ENCODE measurements at places on chromosomes 2 and 18.

GRCh38 chr18:46388286-46388685, 268.7 kb downstream of the LOXHD1 start:
- no peak for DNase-seq

- no peak for DNase-seq
Measured at GRCh38 chr18:23072079-23072478, 63.2 kb upstream of the CABLES1 start.

- DNase-seq = no peak
Measured at GRCh38 chr2:223797811-223798721, 39.3 kb downstream of the AP1S3 start.

- DNase-seq = no peak
Measured at GRCh38 chr2:191155608-191156071, 4.8 kb upstream of the STAT4 start.

Data from stimulated activated CD4-positive, alpha-beta T cell treated with anti-CD3 and anti-CD28 coated beads, Interleukin-12 subunit alpha, Interleukin-12 subunit beta, amount 100 ng/mL, for 48 hours (primary cell).